ENCODE measurements at places on chromosomes 11 and 22. TPM values are rescaled to one million over a fixed set of nuclear protein-coding genes. Genes with fewer than 3 reads are reported as not detected.

Gene NCAPH2
- total RNA-seq, result 31.7 TPM

Gene MS4A3
- not detected for total RNA-seq

Gene C11orf21
- total RNA-seq, result not detected

Gene SEPTIN3
- total RNA-seq, result under 0.01 TPM

Gene OR8K1
- total RNA-seq, result not detected

Gene GNAZ
- 1.3 TPM for total RNA-seq

Gene PLEKHB1
- total RNA-seq, result not detected

Gene MRGPRX4
- total RNA-seq, result not detected

Gene P2RY2
- total RNA-seq, result 3.3 TPM

Gene KCNE3
- 0.33 TPM for total RNA-seq

Gene NLRP14
- 0.65 TPM for total RNA-seq

Gene RAB38
- 5.2 TPM for total RNA-seq

Gene TFIP11
- total RNA-seq, result 39.9 TPM

Gene AIFM3
- 0.33 TPM for total RNA-seq

Gene GSTT2B
- 8.8 TPM for total RNA-seq

Gene PPFIBP2
- total RNA-seq, result 2.6 TPM

Gene OR51A7
- not detected for total RNA-seq

Gene FIBIN
- not detected for total RNA-seq

Gene OR6T1
- not detected for total RNA-seq

Gene PRAME
- not detected for total RNA-seq

Gene IFITM1
- 0.57 TPM for total RNA-seq

Gene TUBA8
- 3.9 TPM for total RNA-seq

Gene PRMT3
- total RNA-seq, result 18.3 TPM

Gene SSTR3
- total RNA-seq, result not detected

Gene CTSC
- 230 TPM for total RNA-seq

Gene OR8D4
- not detected for total RNA-seq

Gene FAM181B
- under 0.01 TPM for total RNA-seq

Gene APLNR
- total RNA-seq, result 0.48 TPM

Gene RNASEH2C
- total RNA-seq, result 57.3 TPM

Gene MS4A4E
- total RNA-seq, result not detected

Gene INPP5J
- 0.33 TPM for total RNA-seq

Data from vein endothelial cell (primary cell).